ENCODE measurements at places on chromosomes 4 and X. TPM values are rescaled to one million over a fixed set of nuclear protein-coding genes. Genes with fewer than 3 reads are reported as not detected.

The SPANXN4 gene
- total RNA-seq = not detected

The HPGDS gene
- not detected for total RNA-seq

The HAND2 gene
- 0.46 TPM for total RNA-seq

The GRPR gene
- not detected for total RNA-seq

The FGF16 gene
- 3.5 TPM for total RNA-seq

The MGARP gene
- total RNA-seq = 59.3 TPM

The UGT8 gene
- not detected for total RNA-seq

The DMRTC1B gene
- not detected for total RNA-seq

The BRS3 gene
- not detected for total RNA-seq

The CD38 gene
- total RNA-seq = not detected

The ASB9 gene
- total RNA-seq = 33.5 TPM

The TCEAL9 gene
- total RNA-seq = 191 TPM

The RASL11B gene
- not detected for total RNA-seq

The DOCK11 gene
- total RNA-seq = 0.76 TPM

The KLHL4 gene
- total RNA-seq = 27.0 TPM

The NWD2 gene
- total RNA-seq = not detected

The MAGEA10 gene
- total RNA-seq = not detected

The C1QTNF7 gene
- not detected for total RNA-seq

The TRAPPC2 gene
- total RNA-seq = 21.4 TPM

The GPR34 gene
- not detected for total RNA-seq

The HPSE gene
- 7.6 TPM for total RNA-seq

The ZNF157 gene
- not detected for total RNA-seq

The MAGEA12 gene
- total RNA-seq = not detected

The USP17L11 gene
- total RNA-seq = not detected

The EVC gene
- total RNA-seq = 12.0 TPM

The FGFBP2 gene
- total RNA-seq = not detected

The FATE1 gene
- total RNA-seq = not detected

The KIAA1210 gene
- total RNA-seq = not detected

The MRPL1 gene
- 56.5 TPM for total RNA-seq

The RPS6KA3 gene
- 102 TPM for total RNA-seq

The TMEM31 gene
- total RNA-seq = not detected

The HTRA3 gene
- total RNA-seq = 11.0 TPM

The SOWAHD gene
- total RNA-seq = not detected

The CCKAR gene
- total RNA-seq = not detected

The TASL gene
- total RNA-seq = not detected

The IL3RA gene
- total RNA-seq = 10.4 TPM

The ASMT gene
- not detected for total RNA-seq

The FOXR2 gene
- total RNA-seq = not detected

The POU3F4 gene
- total RNA-seq = not detected

Measured in epithelial cell of umbilical artery (primary cell).